ENCODE measurements at places on chromosomes 7 and 10. TPM values are rescaled to one million over a fixed set of nuclear protein-coding genes. Genes with fewer than 3 reads are reported as not detected.
A peak's percentile ranks its signal among the peaks of the same experiment; 100 is the strongest.

DNA sequence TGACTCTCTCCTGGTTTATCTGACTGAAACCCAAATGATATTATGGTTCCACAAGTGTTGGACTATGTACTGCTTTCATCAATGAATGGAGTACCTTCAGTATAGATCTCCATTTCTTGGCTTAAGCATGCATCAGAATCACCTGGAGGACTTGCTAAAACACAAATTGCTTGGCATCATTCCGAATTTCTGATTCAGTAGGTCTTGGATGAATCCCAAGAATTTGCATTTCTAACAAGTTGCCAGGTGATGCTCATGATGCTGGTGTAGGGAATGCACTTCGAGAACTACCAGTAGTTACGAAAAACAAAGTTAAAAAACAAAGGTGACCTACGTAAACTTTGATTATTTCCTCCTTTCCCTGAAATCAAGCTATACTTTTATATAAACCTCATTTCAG lies 119.0 kb upstream of the FEZF1 start:
- no peak for DNase-seq

DNA sequence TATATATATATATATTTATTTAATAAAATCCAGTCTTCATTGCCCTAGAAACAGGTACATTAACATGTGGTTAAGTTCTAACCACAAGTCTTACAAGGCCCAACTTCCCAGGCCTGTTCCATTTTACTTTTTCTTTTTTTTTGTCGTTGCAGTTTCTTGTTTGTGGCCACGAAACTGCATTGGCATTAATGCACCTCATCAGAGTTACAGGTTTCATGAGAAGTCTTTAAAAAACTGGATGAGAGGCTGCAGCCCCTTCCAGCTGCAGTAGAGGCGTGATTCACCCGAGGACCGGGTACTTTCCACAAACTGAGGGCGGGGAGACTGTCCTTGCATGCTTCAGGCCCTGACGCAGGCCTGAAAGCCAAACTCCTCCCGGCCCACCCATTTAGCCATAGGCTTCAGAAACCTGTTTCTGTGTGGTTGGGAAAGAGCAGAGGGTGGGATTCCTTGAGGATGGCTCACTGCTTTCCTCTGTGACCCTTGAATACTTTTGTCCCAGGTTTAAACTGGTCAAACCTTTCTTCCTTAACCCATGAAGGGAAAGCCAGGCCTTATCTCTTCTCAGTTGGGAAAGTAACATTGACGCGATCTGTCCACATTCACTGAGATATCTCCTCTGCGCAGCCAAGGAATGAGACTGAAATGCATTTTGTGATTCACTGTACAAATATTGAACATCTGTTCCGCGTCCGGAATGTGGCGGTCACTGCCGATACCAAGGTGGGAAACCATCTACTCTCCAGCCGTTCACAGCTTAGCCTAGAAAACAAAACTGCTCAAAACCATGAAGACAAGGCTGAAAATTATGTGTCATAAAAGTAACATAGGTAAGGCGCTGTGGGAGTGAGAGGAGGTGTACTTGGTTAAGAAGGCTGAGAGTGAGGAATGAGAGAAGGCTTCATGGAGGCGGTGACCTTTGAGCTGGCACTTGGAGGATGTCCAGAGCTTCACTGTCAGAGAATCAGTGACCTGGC lies 311.7 kb downstream of the GATA3 start:
- peak; percentile 98 for DNase-seq

DNA sequence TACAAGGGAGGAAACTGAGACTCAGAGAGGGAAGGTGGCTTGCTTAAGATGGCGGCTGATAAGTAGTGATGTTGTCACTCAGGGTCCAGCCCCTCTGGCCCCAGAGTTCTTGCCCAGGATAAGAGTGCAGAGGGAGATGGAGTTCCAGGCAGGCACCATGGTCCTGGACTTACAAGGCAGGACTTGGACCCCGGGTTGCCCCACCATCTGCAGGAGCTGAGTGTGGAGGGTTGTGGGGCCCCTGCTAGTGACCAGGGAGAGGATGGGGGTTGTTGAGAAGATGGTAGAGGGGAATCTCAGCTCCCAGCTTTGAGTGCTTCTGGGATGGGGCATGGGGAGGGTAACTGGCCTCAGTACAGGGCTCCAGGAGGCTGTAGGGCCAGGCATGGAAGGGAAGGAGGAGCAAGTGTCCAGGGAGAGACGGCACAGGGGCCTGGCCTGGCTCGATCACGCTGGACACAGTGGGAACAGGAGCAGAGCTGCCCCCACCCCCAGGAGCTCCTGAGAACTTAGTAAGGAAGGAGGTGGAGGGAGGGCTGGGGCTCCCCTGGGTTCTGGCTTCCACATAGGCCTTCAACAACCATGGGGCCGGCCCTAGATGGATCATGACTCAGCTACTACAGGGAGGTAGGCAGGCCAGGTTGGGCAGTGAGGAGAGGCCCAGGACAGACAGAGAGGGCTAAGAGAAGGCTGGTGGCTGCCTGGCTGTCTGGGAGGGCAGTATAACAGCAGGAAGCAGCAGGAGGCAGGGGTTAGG lies 28.2 kb downstream of the PPIF start:
- peak; percentile 56 for DNase-seq

DNA sequence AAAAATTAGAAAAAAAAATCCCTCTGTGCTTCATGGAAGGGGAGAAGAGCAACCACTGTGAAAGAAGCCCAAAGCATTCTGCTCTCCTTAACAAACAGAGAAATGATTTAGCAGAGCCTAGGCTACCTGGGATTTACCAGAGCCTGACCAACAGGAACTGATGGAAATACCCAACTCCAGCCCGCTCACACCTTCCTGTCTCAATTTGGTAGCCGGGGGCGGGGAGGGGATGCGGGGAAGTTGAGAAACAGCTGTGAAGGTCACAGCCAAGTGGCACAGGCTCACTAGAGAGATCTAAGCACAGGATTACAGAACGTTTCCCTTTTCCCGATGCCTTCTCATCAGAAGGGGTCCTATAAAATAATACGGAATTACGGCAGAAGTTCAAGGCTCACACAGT lies 17.6 kb downstream of the RSU1 start:
- no peak for DNase-seq

DNA sequence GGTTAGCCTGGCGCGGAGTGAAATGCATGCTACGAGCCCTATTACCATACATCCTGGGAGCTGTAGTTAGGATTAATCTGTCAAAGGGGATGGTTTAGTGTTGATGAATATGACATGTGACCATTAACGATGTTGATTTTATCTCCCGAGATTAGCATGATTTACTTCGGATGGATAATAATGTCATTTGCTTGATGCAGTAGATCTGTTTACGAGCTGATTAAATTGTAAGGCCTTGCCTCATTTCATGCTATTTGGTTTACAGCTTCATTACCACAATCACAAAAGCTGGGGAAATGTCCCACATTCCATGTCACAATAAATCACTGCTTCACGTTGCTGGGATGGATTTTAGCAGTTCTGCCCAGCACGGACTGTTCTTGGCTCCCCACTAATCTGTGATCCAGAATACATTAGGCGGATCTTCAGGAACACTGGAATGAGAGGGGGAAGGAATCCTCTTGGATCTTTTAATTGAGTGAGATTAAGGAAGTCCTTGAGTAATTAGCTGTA lies 22.3 kb downstream of the ZNF503 start:
- DNase-seq: no peak

- DNase-seq: no peak
Observed at GRCh38 chr7:32032211-32032610, 38.0 kb downstream of the PDE1C start.

GRCh38 chr10:22491480-22491879 lies 146.2 kb downstream of the SPAG6 start:
- no peak for DNase-seq

DNA sequence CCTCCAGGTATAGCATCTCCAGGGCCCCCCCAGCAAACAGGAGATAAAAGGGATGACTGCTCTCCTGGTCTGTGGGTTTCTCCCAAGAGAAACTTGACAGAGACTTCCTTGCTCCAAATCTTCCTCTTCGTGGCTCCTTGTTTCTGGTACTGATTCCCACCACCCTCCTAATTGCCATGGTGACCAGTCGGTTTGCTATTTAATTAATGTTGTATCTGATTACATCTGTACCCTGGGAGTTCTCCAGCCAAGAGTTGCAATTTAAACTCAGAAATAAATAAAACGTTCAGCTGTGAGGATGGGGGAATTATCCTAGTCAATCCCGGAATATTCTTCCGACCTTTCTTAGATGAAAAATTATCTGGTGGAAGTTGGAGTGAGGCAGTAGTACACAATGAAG lies 264.7 kb downstream of the PAXIP1 start:
- DNase-seq: no peak

- DNase-seq: no peak
Observed at GRCh38 chr10:17841050-17841449, 31.9 kb downstream of the MRC1 start.

GRCh38 chr10:71494476-71494875 lies 97.8 kb downstream of the CDH23 start:
- no peak for DNase-seq

GRCh38 chr7:114415064-114415989 lies 712 bp downstream of the FOXP2 start:
- DNase-seq: no peak

Gene GALNT17
- total RNA-seq: not detected

Gene ZP3
- 6.1 TPM for total RNA-seq

Gene CACNB2
- not detected for total RNA-seq

Gene RSPH10B2
- not detected for total RNA-seq

Gene SMKR1
- 0.24 TPM for total RNA-seq

Gene LEP
- not detected for total RNA-seq

Gene WDFY4
- total RNA-seq: not detected

Gene TMEM229A
- total RNA-seq: not detected

Gene GRID1
- not detected for total RNA-seq

Gene TRPV5
- not detected for total RNA-seq

Gene FAM25G
- not detected for total RNA-seq

Gene ACTL6B
- total RNA-seq: not detected
